ENCODE measurements at places on chromosomes 13 and 19.
A peak's percentile ranks its signal among the peaks of the same experiment; 100 is the strongest.

DNA sequence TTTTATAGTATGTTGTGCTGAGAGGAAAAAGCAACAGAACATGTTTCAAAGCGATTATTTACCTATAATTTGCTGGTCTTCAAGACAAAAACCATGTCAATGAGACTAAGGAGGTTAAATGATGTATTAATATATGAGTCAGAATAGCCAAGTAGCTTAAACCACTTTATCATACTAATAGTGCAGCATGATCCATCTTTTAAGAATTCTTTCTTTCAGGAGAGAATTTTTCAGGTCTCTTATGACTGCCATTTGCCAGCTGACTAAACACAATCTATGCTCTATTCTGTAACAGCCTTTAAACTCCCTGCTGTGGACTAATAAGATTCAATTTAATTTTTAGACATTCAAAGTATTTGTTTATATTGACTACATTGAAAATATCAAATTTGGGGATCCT, 93.7 kb downstream of the TRPC4 start:
- DNase-seq, result no peak

DNA sequence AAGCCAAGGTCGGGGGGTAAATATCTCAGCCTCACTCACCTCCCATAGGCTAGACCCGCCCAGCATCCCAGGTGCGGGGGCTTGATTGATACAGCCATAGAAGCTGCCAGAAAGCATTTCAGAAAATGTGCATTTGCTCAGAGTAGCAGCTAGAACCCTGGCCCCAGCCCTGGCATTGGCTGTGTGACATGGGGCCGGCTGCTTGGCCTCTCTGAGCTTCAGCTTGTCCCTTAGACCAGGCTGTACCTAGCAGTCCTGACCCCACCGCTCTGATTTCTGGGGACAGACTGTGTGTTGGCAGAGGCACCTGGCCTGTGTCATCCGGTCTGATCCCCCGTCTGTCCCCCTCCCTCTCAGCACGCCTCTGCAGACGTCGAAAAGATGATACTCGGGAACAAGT, 15.4 kb downstream of the RAB8A start:
- no peak for DNase-seq

- peak; percentile 11 for DNase-seq
These were observed 49.6 kb downstream of the MYO9B start for GRCh38 chr19:17125062-17125727.

DNA sequence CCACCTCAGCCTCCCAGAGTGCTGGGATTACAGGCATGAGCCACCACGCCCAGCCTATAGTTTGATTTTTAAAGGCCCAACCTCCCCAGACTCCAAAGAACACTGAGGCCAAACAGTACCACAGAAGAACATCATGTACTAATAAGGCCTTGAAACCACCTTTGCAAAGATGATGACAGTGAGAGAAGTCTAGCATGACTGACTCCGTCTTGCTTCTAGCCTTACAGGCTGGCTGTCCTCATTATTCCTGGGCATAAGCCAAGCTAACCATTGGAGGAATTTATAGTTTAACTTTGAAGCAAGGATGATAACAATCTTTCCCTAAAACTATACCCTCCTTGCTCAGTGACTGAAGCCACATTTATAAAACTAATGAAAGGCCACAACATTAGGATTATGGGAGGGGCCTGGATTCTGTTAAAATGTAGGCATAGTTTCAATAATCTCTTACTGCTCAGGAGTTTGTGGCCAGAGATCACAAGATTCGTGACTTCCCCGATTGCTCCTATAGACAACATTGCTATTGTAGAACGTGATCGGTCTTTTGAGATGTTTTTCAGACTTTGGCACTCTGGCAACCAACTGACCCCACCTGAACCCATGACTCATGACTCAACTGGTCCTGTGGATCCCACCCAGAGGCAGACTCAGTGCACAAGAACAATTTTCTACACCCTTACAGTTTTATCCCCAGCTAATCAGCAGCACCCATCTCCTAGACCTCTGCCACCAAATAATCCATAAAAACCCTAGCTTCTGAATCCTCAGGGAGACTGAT, 17.6 kb downstream of the GPR42 start:
- no peak for DNase-seq

DNA sequence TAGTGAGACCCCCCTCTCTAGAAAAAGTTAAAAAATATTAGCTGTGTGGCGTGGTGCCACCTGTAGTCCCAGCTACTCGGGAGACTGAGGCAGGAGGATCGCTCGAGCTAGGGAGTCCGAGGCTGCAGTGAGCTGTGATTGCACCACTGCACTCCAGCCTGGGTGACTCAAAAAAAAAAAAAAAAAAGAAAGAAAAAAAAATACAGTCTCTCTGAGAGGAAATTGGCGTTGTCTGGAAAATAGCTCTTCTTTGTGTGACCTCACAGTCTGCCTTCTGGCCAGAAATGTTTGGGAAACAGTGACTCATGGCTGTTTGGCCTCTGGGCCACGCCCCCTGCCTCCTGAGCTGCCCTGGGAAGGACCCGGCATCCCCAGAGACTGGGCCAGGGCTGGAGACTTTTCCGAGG, 10.7 kb downstream of the MARCHF2 start:
- no peak for DNase-seq

DNA sequence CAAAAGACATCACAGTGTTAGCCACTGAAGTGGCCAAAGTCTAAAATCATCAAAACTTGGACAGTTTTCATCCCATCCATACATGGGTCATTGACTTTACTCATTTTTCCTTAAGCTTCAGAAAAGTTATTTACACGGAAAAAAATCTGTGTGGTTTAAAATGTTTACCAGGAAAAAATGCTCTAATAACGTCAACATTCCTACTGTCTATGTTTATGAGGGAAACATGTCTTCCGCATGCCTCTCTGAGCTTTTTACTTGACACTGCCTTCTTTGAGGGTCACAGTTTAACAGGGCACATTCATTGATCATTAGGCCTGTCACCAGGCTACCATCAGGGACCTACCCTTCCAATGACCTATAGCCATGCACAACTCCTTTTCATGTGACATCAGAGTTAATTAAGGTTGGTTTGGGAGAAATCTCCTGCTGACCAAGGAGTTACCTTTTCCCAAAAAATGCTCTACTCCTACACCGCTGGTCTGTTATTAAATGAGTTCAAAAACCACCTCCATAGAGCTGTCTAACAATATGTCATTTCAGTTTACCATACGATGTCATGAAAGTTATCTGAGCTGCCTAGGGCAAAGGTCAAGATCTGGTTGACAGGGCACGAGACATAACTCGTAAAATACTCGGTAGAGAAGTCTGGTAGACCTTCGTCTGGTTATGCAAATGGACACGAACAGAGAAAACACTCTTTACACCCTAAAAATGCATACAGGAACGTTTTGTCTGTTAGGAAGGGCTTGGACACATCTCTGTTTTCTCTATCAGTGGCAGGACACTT, 17.8 kb downstream of the FLT1 start:
- no peak for DNase-seq

- no peak for DNase-seq
These were observed 779.4 kb upstream of the PCDH9 start for GRCh38 chr13:68009546-68009945.

DNA sequence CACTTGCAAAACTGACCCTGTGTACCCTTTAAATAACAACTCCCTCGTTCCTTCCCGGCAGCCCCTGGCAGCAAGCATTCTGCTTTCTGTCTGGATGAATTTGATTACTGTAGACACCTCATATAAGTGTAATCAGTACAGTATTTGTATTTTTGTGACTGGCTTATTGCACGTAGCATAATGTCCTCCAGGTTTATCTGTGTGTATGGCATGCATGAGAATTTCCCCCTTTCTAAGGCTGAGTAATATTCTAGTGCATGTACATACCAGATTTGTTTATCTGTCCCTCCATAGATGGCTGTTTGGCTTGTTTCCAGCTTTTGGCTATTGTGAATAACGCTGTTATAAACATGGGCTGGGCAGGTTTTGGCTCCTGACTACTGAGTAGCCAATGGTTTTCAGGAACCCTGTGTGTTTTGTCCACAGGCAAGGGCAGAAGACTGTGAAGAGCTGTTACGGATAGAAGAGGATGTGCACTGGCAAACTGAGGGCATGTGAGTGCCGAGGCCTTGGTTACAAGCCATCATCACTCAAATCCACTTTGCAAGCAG, 98.0 kb downstream of the ESD start:
- no peak for DNase-seq

- DNase-seq, result peak; percentile 81
These were observed 109.3 kb downstream of the ABCC4 start for GRCh38 chr13:95191821-95192563.

DNA sequence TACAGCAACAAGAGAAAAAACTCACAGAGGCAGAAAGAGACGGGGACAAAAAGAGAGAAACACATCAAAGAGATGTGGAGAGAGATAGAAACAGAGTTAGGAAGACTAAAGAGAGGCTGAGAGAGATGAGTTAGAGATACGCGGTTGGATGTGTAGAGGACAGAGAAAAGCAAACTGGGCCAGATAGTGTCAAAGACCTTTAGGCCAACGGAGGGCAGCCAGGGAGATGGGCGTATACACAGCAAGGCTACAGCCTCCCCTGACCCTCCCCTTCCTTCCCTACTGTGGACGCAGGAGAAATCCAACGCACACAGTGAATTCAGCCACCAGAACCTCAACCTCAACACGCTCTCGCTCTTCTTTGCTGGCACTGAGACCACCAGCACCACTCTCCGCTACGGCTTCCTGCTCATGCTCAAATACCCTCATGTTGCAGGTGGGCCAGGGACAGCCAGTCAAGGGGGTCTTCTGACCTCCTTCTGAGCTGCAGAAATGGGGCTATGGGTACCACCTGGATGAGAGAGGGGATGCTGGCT, 18.7 kb downstream of the CYP2B6 start:
- no peak for DNase-seq

GRCh38 chr13:62643007-62643483, 1227.4 kb upstream of the PCDH20 start:
- DNase-seq, result peak; percentile 37

DNA sequence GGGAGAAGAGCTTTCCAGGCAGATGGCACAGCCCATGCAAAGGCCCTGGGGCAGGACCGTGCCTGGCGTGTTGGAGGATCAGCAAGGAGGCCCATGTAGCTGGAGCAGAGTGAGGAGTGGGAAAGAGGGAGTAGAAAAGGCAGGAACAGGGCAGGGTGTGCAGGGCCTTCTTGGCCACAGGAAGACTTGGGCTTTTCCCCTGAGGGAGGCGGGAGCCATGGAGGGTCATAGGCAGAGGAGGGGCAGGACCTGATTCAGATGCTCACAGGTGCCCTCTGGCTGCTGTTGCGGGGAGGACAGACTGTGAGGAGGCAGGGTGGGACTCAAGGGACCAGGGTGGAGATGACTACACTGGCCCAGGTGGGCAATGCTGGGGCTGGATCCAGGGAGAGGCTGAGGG, 13.8 kb upstream of the PTPRS start:
- DNase-seq, result peak; percentile 42

GRCh38 chr19:30225676-30226463, 146.3 kb upstream of the ZNF536 start:
- DNase-seq, result no peak

GRCh38 chr13:48561466-48562235, 28.8 kb upstream of the RCBTB2 start:
- DNase-seq, result peak; percentile 11

- peak; percentile 34 for DNase-seq
These were observed 45.2 kb downstream of the CDADC1 start for GRCh38 chr13:49292742-49293486.

DNA sequence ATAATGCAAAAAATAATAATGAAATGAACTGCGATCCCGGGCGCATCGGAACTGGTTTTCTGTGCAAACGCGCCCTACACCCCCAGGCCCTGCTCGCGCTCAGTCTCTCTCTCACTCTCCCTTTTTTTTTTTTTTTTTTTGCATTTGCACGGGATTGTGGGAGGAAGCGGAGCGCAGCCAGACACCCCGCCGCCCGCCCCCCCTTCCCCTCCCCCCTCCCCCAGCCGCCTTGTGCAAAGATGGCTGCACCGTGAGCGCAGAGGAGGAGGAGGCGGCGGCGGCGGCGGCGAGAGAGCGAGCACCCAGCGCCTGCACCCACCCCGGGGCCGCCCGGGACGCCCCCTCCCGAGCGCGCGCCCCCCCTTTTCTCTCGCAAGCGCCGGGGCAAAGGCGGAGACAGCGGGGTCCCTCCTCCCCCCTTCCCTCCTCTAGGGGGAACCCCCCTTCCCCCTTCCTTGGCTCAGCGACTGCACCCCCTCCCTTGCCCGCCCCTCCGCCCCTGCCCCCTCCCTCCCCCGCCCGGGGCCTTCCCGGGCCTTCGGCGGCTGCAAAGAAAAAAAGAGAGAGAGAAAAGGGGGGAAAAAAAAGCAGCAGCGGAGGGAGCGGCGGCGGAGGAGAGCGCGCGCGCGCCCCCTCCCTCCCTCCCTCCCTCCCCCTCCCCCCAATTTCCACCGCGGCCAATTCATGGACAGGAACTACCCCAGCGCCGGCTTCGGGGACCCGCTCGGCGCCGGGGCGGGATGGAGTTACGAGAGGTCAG, at the start of gene PRR12:
Gene PRR12, plus strand, starts transcription at position 212 of the 760 bp plus-strand sequence. Its CDS starts 473 bp downstream, at position 685.
- DNase-seq, result peak; percentile 71

GRCh38 chr13:77390391-77390790, 63.5 kb upstream of the MYCBP2 start:
- DNase-seq, result no peak

DNA sequence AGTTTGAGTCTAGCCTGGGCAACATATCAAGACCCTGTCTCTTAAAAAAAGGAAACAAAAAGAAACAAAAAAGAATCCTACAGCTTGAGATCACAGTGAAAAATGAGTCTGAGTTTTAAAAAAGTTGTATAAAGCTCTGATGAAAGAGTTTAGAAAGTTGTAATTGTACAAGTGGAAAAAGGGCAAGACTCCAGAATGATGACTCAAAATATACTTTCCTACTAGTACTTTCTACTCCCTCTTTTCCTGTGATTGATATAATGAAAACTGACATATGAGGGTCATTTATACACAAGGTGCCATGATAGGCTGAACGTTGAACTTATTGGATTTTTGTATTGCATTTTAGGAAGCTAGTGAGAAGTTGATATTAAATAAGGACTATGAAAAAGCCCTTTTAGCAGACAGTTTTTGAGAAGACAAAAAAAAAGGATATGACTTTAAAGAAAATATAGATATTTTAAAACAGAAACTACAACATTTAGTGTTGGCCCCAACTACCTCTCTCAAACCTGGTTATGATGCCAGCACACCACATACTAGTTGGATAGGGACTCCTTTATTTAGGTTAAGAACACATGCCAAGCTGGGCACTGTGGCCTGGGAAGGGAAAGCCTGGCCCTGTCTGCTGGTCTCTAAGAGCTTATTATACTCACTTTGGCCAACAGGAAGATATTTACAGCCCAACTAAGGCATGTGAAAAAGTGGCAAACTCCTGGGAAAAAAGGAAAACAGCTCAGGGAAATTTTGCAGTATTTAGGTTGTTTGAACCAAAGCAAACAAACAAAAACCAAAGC, 116.6 kb downstream of the KL start:
- no peak for DNase-seq

- DNase-seq, result no peak
These were observed 316.0 kb downstream of the PCDH9 start for GRCh38 chr13:66914155-66914554.
